Choroid plexus epithelial cell (primary cell): ENCODE measurements at places on chromosomes 7 and 10.

- DNase-seq: peak; percentile 84
Observed at GRCh38 chr7:93890464-93891068, at the start of gene TFPI2. TSS of gene TFPI2 (minus strand) at chr7:93890753. CDS start at chr7:93890678, 75 bp downstream.

- no peak for DNase-seq
Observed at GRCh38 chr10:3150961-3151360, 21.6 kb downstream of the PITRM1 start.

- no peak for DNase-seq
Observed at GRCh38 chr10:131179361-131179760, 132.2 kb downstream of the TCERG1L start.

DNA sequence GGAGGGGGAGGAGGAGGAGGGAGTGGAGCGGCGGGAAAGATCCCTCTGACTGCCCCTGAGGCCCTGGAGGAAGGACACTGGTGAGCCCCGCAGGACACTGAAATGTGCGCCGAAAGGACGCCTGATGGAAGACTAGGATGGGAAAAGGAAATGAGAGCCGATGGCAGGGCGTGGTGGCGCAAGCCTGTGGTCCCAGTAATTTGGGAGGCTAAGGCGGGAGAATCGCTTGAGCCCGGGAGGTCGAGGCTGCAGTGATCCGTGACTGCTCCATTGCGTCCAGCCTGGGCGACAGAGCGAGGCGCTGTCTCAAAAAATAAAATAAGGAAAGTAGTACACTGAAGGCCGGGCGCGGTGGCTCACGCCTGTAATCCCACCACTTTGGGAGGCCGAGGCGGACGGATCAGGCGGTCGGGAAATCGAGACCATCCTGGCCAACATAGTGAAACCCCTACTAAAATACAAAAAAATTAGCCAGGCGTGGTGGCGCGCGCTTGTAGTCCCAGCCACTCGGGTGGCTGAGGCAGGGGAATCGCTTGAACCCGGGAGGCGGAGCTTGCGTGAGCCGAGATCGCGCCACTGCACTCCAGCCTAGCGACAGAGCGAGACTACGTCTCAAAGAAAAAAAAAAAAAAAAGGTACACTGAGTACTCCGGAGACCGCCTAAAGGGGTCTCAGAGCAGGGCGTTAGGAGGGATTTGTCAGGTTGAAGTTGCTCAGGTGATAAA lies 561 bp upstream of the HNRNPF start:
- no peak for DNase-seq

DNA sequence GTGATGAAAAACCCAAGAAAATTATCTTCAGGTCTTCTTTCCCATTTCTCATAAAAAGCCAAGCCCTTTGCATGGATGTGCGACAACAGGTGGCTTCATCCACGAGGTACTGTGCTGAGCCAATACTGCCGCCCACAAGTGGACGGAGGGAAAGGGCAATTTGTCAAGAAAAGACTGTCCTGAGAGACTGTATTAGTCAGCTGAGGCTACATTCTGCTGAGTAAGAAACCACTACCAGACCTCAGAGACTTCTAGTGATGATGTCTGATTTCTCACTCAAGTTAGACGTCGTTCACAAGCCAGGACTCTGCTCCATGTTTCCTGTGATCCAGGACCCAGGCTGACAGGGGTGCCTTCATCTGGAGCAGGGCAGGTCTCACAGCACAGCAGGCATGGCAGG lies 171.5 kb upstream of the CDCA7L start:
- no peak for DNase-seq

DNA sequence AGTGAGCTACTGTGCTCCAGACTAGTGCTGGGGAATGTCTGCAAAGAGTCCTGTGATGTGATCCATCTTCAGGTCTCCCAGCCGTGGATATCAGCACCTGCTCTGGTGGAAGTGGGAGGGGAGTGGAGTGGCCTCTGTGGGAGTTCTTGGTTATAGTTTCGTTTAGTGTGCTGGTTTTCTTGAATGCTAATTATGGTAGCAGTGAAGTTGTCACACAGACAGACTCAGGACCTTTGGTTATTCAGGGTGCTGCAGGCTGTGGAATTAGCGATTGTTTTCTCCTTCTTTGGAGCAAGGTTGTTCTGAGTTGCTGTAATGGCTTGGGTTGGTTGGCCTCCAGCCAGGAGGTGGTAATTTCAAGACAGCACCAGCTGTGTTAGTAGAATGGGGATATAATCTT lies 132.7 kb upstream of the HGF start:
- DNase-seq: no peak

GRCh38 chr7:29811586-29811985 lies 5.3 kb downstream of the WIPF3 start:
- no peak for DNase-seq

DNA sequence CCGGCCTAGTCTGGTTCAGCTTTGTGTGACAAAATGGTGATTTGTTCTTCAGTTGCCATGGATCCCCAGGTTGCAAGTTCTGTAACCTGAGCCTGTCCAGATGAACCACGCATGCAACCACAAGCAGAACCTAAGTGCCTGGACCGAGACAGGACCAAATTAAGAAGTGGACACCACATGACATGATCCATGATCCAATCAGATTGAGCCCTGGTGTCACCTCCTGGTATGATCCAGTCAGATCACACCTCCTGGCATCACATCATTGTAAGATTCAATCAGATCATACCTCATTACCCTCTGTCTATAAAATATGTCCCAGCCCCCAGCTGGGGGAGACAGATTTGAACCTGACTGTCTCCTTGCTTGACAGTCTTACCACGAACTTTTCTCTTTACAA lies 70.0 kb downstream of the MALSU1 start:
- DNase-seq: no peak

DNA sequence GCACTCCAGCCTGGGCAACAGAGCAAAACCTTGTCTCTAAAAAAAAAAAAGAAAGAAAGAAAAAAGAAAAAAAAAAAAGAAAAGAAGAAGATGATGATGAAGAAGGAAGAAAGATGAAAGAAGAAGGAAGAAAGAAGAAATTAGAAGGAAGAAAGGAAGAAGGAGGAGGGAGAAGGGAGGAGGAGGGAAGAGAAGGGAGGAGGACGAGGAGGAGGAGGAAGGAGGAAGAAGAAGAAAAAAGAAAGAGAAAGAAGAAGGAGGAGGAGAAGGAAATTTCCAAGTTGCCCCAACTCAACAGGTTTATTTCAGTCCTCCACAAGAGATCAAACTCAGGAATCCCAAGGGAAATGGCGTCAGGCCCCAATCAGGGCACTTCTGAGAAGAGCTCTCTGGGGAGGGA lies 115.7 kb downstream of the ABLIM1 start:
- no peak for DNase-seq

DNA sequence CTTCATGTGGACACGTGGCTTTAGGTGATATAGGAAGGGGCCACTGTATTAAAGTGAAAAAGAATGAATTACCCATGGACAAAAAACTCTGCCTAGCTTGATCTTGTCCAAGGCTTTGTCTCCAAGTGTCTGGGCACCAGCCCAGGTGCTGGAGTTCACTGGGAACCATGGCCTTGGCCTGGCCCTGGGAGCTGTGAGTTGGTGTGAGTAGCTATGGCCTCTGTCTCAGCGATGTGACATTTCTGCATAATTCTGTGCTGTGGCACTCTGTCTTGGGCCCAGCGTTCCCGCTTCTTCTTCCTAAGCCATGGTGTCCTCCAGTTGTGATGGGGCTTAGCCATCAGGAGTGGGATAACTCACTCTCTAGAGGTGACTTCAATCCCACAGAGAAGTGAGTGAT lies 119.0 kb upstream of the PPP2R2D start:
- DNase-seq: no peak

DNA sequence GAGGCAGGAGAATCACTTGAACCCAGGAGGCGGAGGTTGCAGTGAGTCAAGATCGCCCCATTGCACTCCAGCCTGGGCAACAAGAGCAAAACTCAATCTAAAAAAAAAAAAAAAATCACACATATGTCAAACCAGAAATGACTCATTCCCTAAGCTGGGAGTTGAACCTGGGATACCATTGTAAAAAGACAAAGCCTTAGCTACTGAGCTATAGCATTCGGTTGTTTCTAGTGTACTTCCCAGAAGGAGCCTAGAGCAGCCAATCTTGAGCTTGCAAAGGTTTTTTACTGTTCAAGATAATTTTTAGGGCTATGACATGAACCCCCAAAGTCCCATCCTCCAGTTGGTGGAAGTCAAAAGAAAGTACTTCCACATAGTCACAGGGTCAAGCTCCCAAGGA lies 87.9 kb downstream of the ZNF467 start:
- DNase-seq: peak; percentile 13

DNA sequence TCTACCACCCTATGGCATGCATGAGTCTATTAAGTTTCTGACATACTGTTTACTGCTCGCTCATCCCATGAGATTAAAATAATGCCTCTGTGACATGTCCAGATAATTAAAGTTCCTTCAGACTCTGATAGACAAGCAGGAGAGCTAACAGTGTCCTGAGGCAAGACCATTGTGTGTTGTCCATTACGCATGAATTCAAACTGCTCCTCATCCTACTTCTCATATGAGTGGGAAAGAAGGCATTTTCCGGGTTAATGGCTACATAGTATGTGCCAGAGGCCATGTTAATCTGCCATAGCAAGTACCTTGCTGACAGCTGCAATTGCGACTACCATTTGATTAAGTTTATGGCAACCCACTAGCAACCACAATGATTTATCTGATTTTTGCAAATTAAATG lies 113.3 kb downstream of the GNAI1 start:
- no peak for DNase-seq

GRCh38 chr10:5989756-5990155 lies 12.4 kb upstream of the IL15RA start:
- DNase-seq: no peak

- DNase-seq: no peak
Observed at GRCh38 chr10:82210331-82210730, 335.3 kb downstream of the NRG3 start.

GRCh38 chr10:13890233-13891127 lies 303.7 kb downstream of the PRPF18 start:
- peak; percentile 59 for DNase-seq
